RCC 7860 (cell line): ENCODE measurements at places on chromosomes 3 and 15.

DNA sequence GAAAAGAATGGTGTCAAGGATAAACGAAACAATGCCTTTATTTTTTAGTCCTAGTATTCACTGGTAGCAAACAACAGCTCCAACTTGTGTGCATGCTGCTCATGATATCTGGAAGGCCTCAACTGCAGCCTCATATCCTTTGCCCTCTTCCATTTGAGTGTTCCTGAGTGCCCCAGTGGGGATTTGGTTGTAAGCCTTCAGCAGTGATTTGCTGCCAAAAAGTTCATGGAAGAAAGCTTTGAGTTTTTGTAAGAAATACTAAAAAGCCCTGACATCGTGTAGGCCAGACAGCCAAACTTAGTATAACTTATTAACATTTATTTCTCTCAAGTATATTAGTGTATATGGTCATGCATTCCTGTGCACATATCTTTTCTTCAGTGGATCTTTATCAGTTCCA lies 30.0 kb downstream of the MFSD1 start:
- DNase-seq = no peak

DNA sequence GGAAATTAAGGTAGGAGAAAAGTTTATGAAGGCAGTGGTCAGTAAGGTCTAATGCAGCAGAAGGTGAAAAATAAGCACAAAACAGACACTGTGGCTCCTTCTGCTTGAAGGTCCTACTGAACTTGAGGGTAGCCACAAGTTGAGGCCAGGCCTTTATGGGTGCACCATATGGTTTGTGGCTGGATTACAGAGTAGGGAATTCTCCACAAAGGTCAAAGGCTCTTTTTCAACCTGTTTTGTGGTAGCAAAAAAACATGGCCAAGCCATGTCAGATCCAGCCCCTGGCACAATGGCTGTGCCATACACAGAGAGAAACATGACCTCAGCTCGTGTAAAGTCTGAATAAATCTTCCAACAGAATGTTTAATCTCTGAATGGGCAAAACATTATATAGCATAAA lies 214.0 kb downstream of the SATB1 start:
- no peak for DNase-seq

DNA sequence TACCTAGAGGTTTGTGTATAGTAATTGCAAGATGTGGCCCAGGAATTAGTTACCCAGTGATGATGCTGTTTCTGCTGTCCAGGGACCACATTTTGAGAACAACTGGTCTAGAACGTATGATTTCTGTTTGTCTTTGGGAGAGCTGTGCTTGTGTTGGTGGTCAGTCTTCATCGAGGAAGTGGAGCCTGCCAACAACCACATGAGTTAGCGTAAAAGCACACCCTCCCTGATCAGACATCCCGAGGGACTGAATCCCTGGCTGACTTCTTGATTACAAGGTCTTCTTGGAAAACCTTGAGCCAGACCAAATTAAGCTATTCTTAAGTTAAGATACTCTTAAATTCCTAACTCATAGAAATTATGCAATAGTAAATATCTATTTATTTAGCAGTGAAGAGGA lies 81.7 kb upstream of the ZPLD1 start:
- DNase-seq = no peak

DNA sequence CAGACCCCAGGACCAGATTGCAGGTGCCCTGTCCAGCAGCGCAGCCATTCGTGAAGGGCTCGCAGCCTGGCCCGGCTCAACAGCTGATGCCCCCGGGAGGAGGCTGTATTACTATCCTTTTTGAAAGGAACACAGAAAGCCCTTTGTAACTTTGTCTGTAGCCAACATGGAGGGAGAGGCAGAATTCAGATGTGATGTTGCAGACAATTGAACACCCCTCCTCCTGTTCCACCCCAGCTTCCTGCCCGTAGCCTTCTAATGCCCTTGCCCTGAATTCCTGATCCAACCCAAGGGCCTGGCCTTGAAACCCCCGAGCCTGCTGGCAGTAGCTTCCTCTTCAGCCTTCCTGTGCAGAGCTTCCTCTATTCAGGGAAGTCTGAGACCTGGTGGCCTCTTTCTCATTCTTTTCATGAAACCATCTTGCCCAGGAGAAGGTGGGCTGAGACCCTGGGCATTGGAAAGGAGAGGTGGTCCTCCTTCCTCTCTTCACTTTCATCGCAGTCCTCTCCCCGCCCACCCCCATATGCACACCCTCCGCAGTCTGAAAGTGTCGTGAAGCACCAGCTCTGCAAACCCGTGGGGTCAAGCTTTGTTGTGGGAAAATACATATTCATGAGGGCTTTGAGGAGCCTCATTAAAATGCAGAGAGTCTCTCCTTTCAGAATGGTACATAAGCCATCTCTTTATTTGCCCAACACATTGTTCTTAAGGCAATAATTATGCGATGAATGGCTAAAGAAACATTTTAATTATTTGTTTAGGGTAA lies 109.2 kb downstream of the APBA2 start:
- DNase-seq = no peak
